ENCODE measurements at places on chromosomes 2 and 18.

- no peak overlapping the region for H3K27ac ChIP-seq
- H3K4me1 ChIP-seq: peaks cover 30% of the 10 kb centered on the region
- H3K4me3 ChIP-seq: peak overlapping the region; percentile 98
- DNase-seq: no peak
- peaks cover 19% of the 10 kb centered on the region for H3K36me3 ChIP-seq
Measured at GRCh38 chr2:85355521-85355920, 952 bp downstream of the ELMOD3 start.

DNA sequence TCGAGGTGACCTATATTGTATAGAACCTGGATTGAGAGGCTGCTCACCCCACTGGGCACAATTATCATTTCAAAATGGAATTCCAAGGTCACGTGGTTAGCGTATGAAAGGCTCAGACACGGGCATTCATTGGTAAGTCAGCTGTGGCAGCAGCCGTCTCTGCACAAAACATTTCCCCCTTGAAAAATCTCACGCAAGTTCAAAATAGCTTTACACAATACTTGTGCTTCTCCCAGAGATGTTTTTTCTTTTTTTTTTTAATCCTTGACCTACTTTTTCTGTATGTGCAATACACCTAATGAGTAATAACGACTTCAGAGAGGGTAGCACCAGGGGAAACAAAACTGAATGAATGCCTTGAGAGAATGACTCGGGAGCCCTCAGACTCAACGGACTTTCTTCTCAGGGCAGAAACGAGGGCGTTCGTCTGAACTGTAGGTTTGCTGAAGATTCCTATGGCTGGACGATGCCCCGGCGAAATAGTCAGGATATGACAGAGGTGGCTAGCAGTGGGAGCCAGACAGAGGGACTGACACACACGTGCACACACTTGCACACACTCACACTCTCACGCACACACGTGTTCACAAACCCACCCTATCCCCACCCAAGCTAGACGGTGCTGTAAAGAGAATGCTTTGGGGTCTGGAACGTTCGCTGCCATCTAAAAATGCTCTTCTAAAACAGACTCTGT is 77.8 kb downstream of the PDCL3 start:
- no peak for DNase-seq
- H3K4me3 ChIP-seq: no peak overlapping the region
- no peaks in the 10 kb centered on the region for H3K36me3 ChIP-seq
- H3K4me1 ChIP-seq: peaks cover 21% of the 10 kb centered on the region
- H3K27me3 ChIP-seq: peaks cover 18% of the 10 kb centered on the region

DNA sequence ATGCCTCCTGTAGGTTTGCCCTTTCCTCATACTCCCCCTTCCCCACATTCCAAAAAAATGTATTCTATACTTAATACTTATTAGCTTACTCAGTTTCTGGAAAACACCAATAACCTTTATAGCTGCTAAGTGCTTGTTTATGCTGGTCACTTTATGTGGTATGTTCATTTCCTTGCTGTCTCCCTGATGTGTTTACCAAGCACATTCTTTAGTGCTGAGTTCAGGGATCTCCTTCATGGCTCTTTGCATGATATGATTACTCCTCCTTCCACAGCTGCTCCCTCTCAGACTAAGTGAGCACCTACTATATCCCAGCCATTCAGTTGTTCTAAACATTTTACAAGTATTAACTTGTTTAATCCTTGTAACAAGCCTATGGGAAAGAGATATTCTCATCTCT is 698.3 kb upstream of the FANCL start:
- H3K27me3 ChIP-seq: no peaks in the 10 kb centered on the region
- no peak overlapping the region for H3K4me3 ChIP-seq
- H3K27ac ChIP-seq: no peak overlapping the region
- no peak for DNase-seq

GRCh38 chr2:240284503-240285259 is 144.2 kb upstream of the OTOS start:
- H3K27me3 ChIP-seq: peaks cover 30% of the 10 kb centered on the region
- no peak overlapping the region for H3K4me3 ChIP-seq
- no peaks in the 10 kb centered on the region for H3K36me3 ChIP-seq

GRCh38 chr2:7089284-7089683 is 172.1 kb downstream of the RNF144A start:
- no peak overlapping the region for H3K4me3 ChIP-seq
- H3K36me3 ChIP-seq: peaks cover 2% of the 10 kb centered on the region
- DNase-seq: no peak
- H3K4me1 ChIP-seq: peaks cover 29% of the 10 kb centered on the region
- no peak overlapping the region for H3K27ac ChIP-seq

DNA sequence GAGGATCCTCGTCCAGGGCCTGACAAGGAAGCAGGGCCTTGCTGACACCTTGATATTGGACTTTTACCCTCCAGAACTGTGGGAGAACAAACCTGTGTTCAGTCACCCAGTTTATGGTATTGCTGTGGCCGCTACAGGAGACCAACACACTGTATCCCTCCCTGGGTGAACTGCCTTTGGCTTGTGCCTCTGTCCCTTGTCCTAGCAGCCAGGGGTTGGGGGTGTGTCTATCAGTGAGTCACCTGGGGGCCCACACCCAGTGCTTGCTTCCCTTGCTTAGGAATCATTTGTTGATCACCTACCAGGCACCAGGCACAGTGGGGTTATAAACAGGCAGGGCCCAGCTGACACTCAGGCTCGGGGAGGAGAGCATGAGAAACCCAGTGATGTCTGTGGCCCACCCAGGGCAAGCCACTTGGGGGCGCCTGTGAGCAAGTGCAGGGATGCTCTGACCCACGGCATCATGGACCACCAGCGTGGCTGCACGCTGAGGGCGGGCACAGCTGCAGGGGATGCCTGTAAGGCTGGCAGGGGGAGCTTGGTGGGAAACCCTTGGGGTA is 17.1 kb downstream of the TMEM185B start:
- H3K4me3 ChIP-seq: no peak overlapping the region
- no peak overlapping the region for H3K27ac ChIP-seq
- peaks cover 15% of the 10 kb centered on the region for H3K27me3 ChIP-seq
- H3K4me1 ChIP-seq: peaks cover 37% of the 10 kb centered on the region

DNA sequence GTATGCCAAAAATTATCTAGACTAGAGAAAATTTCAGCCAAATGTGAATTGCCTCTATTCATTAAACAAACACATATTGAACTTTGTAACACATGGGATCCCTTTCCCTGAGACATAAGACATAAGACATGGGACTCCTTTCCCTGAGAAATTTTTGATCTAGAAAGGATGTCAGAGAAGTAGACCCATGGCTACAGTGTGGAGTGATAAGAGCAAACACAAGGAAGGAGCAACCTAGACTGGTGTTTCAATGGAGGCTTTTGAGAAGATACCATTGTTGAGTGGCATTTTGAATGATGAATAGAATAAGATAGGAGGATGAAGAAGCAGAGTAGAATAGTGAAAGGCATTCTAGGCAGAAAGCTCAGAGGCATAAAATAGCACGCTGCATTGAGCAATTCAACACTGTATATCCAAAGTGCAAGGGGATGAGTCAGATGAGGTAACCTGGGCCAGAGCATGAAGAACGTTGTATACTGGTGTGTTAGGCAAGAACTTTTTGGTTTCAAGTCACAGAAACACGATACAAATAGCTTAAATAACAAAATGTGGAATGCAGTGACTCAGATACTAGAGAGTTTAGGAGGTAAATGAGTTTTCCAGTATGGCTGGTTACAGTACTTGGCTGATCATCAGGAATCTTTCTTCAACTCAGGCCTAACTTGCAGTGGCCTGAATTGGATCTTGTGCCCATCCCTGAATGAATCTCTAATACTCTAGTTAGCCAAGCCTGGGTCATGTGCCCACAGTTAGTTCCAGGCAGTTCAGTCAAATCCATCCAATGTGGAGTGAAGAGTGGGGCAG is 129.8 kb upstream of the TANK start:
- no peaks in the 10 kb centered on the region for H3K4me1 ChIP-seq
- no peaks in the 10 kb centered on the region for H3K27me3 ChIP-seq
- no peak overlapping the region for H3K4me3 ChIP-seq
- DNase-seq: no peak
- no peaks in the 10 kb centered on the region for H3K36me3 ChIP-seq

- peaks cover 5% of the 10 kb centered on the region for H3K27me3 ChIP-seq
- H3K4me3 ChIP-seq: no peak overlapping the region
- peaks cover 17% of the 10 kb centered on the region for H3K4me1 ChIP-seq
- H3K36me3 ChIP-seq: peaks cover 6% of the 10 kb centered on the region
- no peak overlapping the region for H3K27ac ChIP-seq
- DNase-seq: no peak
Measured at GRCh38 chr2:109375131-109375561, 238.6 kb downstream of the SEPTIN10 start.

DNA sequence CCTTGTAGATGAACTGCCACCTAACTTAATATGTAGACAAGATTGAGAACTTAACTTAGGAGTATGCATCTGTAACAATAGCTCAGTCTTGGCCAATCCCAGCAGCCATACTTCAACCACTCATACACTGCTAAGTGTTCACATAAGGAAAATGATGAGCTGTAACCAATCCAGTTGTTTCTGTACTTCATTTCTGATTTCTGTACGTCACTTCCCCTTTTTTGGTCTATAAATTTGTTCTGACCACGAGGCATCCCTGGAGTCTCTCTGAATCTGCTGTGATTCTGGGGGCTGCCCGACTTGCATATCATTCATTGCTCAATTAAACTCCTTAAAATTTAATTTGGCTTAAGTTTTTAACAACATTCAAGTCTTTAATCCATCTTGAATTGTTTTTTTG is 6.4 kb downstream of the SH3YL1 start:
- H3K4me3 ChIP-seq: no peak overlapping the region
- H3K36me3 ChIP-seq: peaks cover 48% of the 10 kb centered on the region
- peaks cover 10% of the 10 kb centered on the region for H3K4me1 ChIP-seq
- peaks cover 20% of the 10 kb centered on the region for H3K27me3 ChIP-seq
- no peak for DNase-seq
